ENCODE measurements at places on chromosomes 1 and 21.

DNA sequence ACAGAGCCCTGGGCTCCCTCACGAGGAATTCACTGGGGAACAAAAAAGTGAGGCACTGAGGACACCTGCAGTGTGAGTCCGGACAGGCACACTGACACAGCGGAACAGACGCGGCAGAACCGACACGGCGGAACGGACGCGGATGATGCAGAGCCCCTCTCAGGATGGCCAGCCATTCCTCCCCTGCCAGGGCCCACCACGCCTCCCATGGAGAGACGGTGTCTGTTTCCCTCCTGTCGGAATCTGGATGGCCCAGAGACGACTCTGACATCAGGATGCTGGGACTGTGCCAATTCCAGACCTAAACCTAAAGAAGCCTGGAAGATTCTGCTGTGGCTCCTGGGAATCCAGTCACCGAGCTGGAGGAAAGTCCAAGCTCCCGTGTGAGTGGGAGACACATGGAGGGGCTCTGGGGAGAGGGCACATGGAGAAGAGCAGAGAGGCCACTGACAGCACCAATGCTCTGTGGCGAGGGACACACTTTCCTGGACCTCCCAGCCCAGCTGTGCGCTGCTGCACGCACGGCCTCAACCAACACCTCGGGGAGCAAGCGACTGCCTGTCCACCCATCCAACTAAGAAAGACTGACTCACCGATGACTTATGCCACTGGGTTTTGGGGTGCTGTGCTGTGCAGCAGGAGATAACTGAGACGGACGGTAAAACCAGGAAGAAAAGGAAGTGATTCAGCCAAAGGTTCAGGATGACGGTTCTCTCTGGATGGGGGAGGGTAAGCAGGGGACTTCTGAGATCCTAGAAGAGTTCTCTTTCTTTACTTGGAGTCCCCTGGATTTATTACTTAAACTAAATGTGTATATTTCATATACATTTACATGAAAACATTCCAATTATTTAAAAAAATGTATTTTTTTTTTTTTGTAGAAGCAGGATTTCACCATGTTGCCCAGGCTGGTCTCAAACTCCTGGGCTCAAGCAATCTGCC lies 23.3 kb downstream of the ZBTB17 start:
- DNase-seq = no peak

DNA sequence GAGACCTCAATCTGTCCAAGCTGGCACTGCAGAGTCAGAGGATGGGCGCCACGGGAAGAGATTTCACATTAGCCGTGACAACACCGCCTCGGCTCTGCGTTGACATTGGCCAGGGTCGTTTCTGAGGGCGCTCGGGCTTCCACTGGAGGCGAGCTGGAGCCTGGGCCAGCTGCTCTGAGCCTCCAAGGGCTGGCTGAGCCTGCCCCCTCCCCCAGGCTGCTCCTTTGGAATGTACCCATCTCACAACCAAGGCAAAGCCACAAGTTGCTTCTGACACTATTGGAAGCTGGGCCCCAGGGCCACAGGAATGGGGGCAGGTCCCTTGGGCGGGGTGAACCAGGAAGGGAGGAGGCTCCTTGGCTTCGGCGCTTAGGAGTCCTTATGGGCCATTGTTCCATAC lies 12.7 kb downstream of the GPR3 start:
- DNase-seq = no peak

- peak; percentile 52 for DNase-seq
Observed at GRCh38 chr1:38559446-38560165, 300.0 kb downstream of the RRAGC start.

GRCh38 chr1:197140121-197140520 lies 6.3 kb downstream of the ASPM start:
- DNase-seq = no peak

DNA sequence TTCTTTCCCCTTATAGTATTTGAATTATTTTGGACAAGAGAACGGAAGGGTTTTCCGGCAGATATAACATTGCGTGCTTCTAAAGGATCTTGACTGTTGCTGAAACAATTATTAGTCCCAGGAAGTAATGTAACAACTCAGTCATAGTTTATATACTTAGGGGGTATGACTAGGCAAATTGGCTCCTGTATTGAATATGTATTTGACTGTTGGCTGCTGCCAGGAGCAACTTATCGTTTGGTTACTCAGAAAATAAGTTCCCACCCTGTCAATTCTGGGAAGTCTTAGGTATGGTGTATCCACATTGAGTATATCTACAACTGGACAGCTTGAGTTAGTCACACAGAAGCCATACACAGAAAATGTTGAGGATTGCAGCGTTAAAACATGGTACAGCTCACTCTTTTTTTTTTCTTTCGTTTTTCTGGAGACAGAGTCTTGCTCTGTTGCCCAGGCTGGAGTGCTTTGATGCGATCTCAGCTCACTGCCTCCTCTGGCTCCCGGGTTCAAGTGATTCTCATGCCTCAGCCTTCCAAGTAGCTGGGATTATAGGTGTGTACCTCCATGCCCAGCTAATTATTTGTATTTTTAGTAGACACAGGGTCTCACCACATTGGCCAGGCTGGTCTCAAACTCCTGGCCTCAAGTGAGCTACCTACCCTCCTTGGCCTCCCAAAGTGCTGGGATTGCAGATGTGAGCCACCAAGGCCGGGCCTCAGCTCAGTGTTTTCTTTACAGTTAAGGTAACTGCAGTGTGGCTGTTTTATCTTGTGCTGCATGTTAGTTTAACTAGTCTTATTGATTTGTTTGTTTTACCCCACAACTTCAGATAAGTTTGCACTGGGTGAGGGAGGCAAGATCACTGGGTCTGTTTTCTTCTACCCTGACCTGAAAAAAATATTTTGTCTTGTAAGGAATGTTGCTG lies 10.2 kb downstream of the SMAP2 start:
- no peak for DNase-seq

DNA sequence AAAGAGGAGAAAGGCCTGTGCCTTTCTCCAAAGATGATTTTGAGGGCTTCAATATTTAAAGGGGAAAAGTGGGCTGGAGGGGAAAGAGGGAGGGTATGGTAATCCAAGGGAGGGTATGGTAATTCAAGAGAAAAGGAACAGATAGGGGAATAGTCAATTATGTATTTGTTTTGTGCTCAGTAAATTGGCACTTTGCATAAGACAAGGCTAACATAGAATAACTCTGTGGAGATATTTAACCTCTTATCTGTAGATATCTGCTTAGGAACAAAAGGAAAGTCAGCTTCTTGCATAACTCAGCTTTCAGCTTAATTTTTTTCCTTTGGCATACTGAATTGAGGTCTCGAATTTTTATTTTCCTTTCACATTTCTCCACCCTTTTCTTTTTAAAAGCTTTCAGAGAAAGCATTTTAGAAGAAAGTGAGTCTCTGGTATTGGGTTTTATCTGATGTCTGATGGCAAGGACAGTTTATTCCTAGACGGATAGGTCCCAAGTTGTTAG lies 119.9 kb upstream of the F3 start:
- DNase-seq = no peak

GRCh38 chr1:226619031-226619430 lies 70.5 kb downstream of the STUM start:
- DNase-seq = no peak

DNA sequence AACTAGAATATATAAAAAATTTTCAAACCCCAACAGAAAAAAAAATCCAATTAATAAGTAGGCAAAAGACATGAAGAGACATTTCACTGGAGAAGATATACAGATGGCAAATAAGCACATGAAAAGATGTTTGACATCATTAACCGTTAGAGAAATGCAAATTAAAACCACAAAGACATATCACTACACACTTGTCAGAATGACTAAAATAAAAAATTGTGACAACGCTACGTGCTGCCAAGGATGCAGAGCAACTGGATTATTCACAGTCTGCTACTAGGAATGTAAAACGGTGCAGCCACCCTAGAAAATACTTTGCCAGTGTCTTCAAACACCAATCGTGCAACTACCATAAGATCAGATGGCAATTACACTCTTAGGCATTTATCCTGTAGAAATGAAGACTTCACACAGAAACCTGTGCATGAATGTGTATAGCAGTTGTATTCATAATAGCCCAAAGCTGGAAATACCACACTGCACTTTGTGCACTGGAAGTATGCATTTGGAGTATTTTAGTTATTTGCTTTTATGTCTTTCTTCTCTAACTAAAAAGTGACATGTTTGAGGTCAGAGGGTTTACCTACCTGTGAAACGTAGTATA lies 75.3 kb upstream of the PALMD start:
- DNase-seq = no peak

DNA sequence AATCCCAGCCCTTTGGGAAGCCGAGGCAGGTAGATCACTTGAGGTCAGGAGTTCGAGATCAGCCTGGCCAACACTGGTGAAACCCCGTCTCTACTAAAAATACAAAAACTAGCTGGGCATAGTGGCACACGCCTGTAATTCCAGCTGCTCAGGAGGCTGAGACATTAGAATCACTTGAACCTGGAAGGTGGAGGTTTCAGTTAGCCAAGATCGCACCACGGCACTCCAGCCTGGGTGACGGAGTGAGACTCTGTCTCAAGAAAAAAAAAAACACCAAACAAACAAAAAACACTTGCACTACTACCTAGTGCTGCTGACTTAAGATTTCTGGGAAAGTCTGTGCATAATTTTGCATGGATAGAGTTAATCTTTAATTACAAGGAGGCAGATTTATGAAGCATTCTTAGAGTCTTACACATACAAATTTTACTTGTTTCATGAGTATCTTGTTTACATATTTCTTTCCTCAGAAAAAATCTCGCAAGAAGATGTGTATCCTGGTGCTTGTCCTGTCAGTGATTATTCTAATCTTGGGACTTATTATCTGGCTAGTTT lies 8.7 kb upstream of the PPP1R8 start:
- DNase-seq = no peak

GRCh38 chr21:27190601-27191000 lies 223.7 kb upstream of the ADAMTS5 start:
- no peak for DNase-seq

Measured in stimulated activated CD4-positive, alpha-beta T cell treated with anti-CD3 and anti-CD28 coated beads, Interleukin-1b, Interleukin-23, amount 100 ng/mL, for 4 hours (primary cell).